ENCODE measurements at places on chromosomes 7 and 10.

DNA sequence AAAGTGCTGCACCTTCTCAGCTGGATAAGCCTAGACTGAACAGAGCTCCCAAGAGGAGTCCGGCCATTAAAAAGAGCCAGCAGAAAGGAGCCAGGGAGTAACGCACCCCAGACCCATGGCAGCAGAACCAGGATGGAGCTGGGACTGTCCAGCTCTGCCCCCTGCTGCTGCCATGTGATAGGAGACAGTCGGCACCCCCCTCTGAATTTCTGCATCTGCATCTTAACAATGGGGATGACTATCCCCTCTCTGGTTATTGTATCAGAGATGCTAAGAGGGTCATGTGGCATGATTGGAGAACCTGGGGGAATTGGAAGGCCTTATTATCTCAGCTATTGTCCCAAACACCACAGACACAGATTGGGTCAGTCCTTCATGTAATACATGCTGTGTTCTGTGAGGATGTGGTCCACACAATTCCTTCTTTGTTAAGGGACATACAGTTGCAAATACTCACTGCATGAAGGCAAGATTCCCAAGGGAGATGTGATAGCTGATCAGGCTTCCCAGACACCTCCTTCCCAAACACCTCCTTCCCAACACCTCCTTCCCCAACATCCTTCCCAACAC lies 29.3 kb downstream of the PLEKHS1 start:
- DNase-seq = no peak

DNA sequence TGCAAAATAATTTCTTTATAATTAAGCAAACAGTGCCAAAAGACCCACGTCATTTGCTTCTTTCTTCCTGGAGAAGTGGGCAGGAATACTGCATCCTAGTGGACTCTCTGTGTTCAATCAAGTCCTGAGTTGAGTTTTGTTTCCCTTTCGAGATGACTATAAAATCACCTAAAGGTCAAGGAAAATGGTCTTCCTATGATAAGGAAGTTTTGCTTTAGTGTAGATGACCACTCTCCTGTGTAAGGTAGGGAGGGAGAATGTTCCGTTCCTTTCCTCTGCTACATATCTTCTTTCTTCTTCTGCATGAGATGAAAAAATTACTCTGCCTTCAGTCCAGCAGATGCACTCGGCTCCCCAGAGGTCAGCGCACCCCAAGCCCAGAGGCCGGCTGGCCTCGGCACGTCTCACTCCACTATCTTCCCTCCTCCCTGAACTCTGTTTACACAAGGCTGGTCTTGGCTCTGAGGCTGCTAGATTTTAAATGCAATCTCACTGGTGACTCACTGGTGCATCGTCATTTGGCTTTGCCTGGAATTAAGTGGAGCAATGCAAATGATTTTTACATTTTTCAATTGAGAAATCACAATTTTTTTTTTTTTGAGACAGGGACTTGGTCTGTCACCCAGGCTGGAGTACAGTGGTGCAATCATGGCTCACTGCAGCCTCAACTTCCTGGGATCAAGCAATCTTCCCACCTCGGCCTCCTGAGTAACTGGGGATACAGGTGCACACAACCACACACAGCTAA lies 18.6 kb upstream of the VDAC2 start:
- DNase-seq = no peak

DNA sequence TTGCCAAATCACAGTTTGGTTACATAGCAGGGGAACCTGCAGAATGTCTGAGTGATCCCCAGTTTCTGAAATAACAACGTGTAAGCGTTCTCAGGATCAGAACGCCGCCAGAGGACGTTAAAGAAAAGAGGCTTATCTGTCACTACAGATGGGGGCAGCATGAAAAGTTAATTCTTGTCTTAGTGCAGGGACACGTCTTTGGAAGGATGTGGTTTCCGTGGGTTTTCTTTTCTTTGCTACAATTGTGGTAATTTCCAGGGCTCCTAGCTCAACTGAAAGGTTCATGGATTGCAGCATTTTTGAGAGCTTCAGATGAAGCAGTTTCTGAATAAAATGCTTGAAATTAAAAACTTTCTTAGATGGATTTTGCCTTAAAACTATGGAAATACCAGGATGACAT lies 106.6 kb downstream of the PRKCQ start:
- DNase-seq = no peak

DNA sequence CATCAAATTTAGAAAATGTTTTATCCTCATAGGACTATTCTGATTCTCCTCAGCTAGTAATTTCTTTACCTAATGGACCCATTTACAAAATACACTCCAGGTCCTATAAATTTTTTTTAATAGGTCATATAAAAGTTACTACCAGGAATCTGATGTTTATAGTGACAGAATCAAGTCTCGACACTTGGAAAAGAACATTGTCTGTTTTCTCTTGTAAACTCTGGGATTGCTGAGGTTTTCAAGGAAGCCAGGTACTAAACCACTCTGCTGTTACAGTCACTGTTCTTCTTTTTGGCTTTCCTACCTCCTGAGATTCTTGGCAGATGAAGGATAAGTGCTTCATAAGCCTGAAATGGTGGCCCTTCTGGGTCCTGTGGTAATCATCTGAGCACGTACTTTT lies 493.1 kb downstream of the AUTS2 start:
- no peak for DNase-seq

DNA sequence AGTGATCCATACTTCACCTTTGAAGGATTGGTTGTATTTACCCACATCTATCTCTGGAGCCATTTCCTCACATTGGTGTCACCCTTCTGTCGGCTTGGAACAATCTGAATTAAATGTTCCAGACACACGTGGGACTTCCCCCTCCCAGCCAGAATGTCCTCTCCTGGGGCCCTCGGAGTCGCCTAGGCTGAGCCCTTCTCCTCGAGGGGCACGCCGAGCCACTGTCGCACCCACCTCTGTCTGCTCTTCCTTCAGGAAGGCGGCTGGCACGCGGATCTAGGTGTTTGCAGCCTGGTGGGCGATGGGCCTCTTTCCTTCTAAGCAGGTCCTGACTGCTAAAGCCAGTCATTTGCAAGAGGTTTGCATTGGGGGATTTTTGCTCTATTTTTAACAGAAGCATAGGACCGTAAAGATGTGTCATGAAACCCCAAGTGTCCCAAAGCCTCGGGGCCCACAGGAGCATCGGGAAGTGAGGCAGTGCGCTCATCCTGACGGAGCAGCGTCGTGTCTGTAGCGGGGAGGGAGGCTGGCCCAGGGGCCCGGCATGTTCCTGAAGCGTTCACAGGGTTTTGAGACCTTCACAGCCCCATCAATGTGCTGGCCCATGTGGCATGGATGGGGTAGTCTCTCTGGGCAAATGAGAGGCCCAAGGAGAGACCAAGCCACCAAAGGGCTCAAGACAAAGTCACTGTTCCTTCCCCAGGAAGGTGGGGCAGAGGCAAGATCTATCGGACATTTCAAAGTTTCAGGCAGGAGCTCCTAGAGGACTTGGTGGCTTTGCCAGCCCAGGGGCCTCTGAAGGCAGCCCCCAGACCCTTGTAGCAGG lies 86.7 kb downstream of the RGS10 start:
- no peak for DNase-seq

GRCh38 chr10:78570633-78571235 lies 498.0 kb upstream of the ZMIZ1 start:
- no peak for DNase-seq

- DNase-seq = no peak
Observed at GRCh38 chr10:104273899-104274575, 5.1 kb downstream of the GSTO2 start.

- DNase-seq = no peak
Observed at GRCh38 chr7:47763063-47763974, 181.4 kb upstream of the TNS3 start.

DNA sequence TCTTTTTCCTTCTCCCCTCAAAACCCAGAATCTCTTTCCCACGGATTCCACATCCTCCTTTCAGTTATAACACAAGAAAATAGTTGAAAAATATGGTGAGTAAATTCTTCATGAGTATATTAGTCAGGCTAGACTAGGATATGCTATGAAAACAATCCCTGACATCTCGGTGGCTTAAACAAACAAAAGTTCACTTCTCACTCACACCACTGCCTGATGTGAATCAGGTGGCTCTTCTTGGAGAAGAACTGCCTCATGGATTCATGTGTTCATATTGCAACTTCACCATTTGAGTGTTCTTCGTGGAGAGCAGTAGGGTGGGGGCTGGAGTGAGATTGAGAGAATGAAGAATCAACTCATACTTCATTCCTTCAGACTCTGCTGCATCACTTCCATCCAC lies 204.1 kb downstream of the PHF14 start:
- DNase-seq = no peak

GRCh38 chr10:62178568-62178967 lies 90.1 kb downstream of the RTKN2 start:
- DNase-seq = no peak

GRCh38 chr10:14326581-14326980 lies 4.1 kb downstream of the FRMD4A start:
- DNase-seq = no peak
